ENCODE measurements at places on chromosomes 2 and 18. TPM values are rescaled to one million over a fixed set of nuclear protein-coding genes. Genes with fewer than 3 reads are reported as not detected.

ERBB4 gene
- 0.04 TPM for total RNA-seq

MAP2 gene
- total RNA-seq = 0.87 TPM

SIX3 gene
- total RNA-seq = 0.55 TPM

ASXL3 gene
- 0.35 TPM for total RNA-seq

CNRIP1 gene
- total RNA-seq = 0.70 TPM

UBE2E3 gene
- total RNA-seq = 89.1 TPM
